Hepatocyte (in vitro differentiated cells): ENCODE measurements at places on chromosomes 2 and 18. TPM values are rescaled to one million over a fixed set of nuclear protein-coding genes. Genes with fewer than 3 reads are reported as not detected.

- no peak for DNase-seq
These were observed 279.5 kb downstream of the NDUFA10 start for GRCh38 chr2:239745386-239746227.

Gene ZNF521
- 9.0 and 11.1 TPM in 2 replicates for polyA plus RNA-seq

Gene DUSP19
- 1.1 and 1.2 TPM in 2 replicates for polyA plus RNA-seq

DNA sequence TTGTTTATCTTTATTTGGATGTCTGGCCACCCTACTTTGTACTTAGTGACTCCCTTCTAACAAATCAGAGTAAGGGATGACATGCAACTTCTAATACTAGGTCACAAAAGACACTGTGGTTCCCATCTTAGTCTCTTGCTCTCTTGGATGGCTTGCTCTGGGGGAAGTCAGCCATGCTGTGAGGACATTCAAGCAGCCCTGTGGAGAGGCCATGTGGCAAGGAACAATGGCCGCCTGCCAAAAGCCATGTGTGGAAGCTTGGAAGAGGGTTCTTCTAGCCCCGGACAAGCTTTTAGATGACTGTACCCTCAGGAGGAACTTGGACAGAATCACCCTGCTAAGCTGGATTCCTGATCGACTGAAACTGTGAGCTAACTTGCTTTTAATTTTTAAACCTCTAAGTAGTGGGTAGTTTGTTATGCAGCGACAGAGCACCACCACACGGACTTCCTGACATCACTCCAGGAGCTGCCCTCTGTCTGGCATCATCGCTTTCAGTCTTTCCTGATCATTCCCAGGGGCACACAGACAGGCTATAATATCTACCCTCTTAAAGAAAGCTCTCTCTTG is 116.8 kb upstream of the ODC1 start:
- no peak for DNase-seq

DNA sequence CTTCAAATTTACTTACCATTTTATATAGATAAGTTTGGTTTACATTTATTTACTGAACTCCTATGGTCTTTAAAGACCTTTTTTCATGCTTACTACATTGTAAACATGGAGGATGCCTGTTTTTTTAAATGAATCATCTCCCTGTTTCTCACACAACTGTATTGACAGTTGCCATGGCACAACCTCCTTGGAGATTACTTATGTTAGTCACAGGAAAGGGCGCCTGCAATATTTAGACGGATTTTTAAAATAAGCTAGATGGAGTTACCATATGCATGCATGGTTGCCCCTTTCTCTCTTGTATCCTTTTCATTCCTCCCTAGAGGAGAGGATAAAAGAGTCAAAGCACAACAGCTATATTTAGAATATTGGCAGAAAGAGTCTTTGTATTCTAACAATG is 34.8 kb upstream of the CCDC102B start:
- DNase-seq: no peak

DNA sequence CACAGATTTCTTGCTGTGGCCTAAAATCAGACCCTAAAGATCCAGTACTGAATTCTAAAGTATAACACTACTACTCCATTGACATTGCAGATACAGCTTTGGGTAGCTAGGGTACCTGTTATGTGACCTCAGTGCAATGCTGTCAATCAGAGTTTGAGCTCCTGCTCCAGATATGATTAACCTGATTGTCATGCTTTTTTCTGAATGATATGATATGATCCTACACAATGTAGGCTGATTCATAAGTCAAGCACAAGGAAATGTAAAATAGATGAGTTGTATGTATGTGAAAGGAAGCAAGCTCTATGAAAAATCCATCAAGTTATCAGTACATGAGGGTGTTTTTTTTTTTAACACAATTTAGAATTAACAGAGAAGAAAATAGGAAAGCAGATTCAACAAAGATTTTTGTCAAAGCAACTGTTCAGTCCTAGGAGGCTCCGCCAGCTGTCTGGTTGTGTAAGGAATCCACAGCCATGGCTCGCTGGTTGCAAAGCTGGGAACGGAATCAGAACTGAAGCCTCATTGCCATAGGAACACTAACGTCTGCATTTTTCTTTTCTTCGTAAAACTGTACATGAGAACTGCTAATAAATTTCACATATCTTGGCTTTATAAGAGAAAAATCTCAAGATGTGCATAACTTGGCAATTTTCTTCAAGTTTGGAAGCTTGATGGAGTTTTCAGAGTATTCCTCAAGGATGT is 52.9 kb downstream of the NR4A2 start:
- no peak for DNase-seq

DNA sequence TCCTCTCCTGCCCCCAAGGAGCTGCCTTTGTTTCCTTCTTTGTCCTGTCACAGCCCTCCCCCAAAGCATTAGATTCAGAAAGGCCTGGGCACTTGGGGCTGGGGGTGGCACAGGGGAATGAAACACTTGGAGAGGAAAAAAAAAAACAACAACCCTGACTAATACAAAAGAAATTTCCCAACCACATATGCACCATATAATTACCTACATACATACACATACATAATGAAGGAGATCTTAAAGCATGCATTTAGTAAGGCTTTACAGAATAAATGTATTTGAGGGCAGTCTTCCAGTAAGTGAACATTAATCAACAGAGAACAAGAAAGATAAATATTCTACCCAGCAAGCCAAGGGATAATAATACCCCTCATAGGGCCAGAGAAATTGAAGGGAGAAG is 70.0 kb upstream of the PPP1CB start:
- no peak for DNase-seq

DNA sequence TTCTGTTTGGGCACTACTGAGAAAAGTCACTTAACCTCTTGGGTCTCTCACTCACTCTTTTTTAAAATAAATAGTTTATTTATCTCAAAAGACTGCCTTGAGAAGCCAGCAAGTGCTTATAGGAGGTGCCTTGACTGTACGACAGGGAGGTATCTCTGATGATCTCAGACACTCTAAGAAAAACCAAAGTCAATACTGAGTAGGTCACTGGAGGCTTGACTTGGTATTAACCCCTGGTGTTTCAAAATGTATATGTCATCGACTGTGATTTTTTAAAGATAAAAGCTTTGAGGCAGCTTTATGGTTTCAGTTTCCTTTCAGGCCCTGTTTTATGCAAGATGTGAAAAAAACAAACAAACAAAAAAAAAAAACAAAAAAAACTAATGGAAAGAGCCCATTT is 33.7 kb downstream of the MREG start:
- DNase-seq: no peak

DNA sequence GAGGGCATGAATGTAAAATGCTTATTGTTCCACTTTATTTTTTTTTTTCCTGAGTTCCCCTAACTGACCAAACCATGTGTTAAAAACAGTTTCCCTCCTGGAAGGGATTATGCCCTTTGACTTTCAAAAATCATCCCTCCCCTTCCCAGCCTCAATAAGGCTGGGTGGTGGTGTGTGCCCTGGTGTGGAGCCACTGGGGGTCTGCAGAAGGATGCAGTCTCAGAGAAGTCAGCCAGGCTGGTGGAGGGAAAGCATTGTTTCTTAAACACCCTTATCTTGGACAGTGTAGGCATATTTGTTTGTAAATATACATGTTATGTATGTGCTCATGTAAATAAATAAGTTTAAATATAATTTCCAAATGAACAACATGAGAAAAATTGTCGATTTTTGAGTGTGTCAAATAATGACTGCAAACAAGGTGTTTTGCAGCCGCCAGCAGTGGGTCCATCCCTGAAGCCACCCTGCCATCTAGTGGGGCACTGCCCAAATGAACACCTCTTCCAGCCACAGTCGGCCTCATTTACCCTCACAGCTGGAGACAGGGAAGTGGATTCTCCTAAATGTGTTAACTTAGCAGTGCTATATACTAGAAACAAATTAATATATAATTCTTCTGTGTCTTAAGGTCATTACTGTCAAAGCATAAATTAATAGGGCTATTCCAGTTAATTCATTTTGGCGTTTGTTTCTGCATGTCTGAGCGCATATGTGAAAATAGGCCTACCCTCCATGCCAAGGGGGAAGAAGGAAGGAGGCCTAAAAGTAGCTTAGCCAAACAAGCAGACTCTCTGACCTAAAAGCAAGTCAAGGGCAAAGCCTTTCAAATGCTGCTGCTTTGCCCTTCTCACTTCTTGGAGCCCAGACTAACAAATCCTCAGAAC is 209.6 kb upstream of the PIK3C3 start:
- DNase-seq: peak; percentile 80

Gene POTEC
- not detected in 2 replicates for polyA plus RNA-seq

DNA sequence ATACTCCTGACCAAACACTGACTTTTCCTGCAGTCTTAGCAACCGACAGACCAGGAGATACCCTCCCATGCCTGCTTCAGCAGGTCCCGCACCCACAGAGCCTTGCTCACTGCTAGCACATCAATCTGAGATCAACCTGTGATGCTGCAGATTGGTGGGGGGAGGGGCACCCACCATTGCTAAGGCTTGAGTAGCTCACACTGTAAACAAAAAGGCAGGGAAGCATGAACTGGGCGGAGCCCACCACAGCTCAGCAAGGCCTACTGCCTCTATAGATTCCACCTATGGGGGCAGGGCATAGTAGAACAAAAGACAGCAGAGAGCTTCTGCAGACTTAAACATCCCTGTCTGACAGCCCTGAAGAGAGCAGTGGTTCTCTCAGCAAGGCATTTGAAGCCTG is 109.7 kb downstream of the SP100 start:
- no peak for DNase-seq

DNA sequence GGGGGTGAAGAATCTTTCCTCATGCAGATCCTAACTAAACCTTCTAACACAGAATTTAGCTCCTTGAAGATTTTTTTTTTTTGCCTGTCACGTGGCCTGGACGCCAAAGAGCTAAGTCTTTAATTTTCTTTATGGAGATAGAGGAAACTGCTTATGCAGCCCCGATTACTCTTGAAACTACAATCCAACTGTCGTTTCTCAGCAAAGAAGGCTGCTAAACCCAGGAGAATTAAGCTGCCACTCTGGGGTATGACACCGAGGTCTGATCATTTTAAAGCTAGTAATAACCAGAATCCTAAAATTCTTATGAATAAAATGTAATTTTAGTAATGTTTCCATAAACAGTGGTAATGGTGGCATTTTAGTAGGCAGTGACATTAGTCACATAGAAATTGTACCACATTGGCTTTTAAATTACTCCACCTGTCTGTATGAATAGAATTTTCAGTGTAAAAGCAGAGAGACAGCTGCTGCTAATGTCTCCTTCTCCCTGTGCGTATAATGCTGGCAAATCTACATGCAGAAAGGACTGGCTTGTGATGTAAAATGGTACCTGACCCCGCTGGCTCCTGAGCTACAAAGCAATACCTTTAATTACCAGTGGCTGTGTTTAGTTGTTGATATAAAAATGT is 86.5 kb downstream of the MEIS1 start:
- DNase-seq: no peak

Gene CXCR2
- polyA plus RNA-seq: 0.09 and 0.56 TPM in 2 replicates

DNA sequence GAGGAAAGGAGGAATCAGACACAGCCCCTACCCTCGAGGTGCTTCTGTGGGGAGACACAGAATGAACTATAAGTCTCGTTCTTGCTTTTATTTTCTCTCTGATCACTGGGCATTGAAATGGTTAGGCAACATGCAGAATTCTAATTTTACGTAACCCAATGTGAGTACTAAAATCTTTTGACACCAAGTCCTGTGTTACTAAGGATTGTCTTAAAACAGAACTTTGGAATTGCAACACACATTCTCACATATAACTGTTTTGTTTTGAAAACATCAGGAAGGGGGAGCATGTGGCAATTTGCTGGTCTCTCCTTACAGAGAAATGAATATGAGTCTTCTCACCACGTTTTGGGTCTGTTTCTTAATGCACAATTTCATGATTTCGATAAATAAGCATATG is 23.6 kb upstream of the SULT1C4 start:
- DNase-seq: no peak

Gene CNGA3
- not detected in 2 replicates for polyA plus RNA-seq

DNA sequence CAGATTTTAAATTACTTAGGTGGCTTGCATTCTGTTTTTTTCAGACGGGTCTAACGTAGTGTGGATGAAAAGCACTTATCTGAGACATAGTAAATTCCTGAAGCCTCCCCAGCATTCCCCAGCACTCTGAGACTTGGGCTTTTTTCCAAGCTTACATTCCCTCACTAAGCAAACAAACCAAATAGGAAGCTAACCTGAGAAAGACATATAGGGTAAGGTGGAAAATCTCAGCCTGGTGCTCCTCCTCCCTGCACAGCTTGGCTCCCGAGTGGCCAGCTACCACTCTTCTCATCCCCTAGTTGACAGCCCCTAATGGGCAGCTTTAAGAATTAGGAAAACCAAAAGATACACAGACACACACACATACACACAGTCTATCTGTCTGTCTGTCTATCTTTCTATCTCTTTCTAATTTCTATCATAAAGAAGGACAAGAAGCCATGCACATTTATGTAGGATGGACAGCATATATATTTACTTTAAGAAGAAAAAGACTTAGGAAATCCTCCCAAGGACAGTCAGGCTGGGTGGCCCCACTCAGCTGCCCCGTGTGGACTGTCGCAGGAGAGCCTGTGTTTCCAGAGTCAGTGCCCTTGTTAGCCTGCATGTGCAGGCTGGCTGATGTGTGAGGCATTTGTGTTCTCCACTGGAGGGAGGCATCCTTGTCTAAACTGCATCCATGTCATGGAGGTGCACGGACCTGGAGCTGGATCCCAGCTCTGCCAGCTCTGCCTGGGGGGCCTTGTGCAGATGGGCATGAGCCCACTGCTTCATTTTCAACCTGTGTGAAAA is 8.2 kb downstream of the CNNM3 start:
- DNase-seq: peak; percentile 56

GRCh38 chr2:10059016-10059351 is 15.6 kb downstream of the KLF11 start:
- DNase-seq: no peak

Gene FAM110C
- 6.6 and 10.1 TPM in 2 replicates for polyA plus RNA-seq

GRCh38 chr2:71348302-71348701 is 16.7 kb downstream of the ZNF638 start:
- peak; percentile 60 for DNase-seq

Gene CDKL4
- polyA plus RNA-seq: 0.22 and 0.35 TPM in 2 replicates

Gene SP140
- 0.40 and 0.51 TPM in 2 replicates for polyA plus RNA-seq

Gene NYAP2
- polyA plus RNA-seq: 0.23 and 0.44 TPM in 2 replicates

- DNase-seq: no peak
These were observed 256.0 kb downstream of the HAUS1 start for GRCh38 chr18:46360102-46360699.

DNA sequence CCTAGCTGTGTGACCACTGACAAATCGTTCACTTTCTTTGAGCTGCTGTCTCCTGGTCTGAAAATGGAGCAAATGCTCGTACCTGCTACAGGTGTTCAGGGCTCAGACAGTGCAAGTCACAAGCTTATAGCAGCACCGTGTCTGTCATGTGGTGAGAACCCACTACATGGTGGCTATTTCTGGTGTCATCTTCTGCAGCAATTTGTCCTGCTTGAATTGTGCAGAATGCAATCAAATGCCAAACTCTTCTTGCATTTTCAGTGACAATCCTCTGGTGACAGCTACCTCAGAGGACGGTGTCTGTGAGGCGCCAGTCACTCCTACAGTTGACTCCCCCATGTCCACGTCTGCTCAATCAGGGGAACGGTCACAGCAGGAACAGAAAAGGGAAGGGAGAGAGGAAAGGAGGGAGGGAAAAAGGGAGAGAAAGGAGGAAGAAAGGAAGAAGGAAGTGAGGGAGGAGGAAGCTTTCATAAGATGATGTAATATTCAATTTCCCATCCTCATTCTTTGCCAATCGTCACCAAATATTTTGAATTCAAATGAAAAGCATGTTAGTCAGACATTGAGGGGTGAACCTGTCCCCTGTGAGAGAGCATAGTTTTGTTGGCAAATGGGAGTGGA is 122.2 kb downstream of the BCL2 start:
- no peak for DNase-seq
